ENCODE measurements at places on chromosomes 4 and X. TPM values are rescaled to one million over a fixed set of nuclear protein-coding genes. Genes with fewer than 3 reads are reported as not detected.

RCHY1 gene
- 33.4 TPM for total RNA-seq

SNX12 gene
- total RNA-seq, result 58.1 TPM

DNA sequence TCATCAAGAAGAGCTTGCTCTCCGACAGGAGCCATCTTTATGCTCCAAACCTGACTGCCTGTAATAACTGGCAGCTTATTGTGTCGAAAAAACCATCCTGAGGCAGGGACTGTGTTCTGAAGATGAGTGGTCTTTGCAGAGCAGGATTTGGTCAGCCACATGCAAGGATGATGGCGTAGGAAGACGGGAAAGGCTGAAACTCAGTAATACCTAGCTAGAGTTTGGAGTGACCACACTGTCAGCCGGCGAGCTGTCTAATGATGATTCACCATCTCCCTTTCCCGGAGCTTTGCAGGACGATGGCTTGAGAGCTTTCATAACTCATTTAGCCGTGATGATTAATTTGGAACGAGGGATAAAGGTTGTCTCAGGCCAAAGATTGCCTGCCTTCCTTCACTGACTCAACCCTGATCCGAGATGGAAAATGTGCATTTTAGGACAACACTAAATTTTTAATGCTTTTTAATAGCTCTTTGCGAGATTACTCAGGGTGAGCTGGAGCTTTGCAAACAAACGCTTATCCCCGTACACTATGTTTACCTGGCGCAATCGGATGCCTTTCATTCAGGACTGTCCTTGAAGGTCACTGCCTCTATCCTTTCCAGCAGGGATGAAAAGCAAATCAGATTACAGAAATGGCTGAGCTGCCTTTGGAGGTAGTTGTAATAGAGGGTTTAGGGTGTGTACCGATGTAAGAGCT, 288.5 kb downstream of the ASMT start:
- no peak overlapping the region for H3K4me3 ChIP-seq
- DNase-seq, result no peak
- no peaks in the 10 kb centered on the region for H3K36me3 ChIP-seq
- no peak overlapping the region for H3K27ac ChIP-seq

FRMD7 gene
- not detected for total RNA-seq
